ENCODE measurements at places on chromosomes 1 and 21.

- no peak for DNase-seq
These were observed 3.9 kb downstream of the NCAM2 start for GRCh38 chr21:21002153-21002552.

DNA sequence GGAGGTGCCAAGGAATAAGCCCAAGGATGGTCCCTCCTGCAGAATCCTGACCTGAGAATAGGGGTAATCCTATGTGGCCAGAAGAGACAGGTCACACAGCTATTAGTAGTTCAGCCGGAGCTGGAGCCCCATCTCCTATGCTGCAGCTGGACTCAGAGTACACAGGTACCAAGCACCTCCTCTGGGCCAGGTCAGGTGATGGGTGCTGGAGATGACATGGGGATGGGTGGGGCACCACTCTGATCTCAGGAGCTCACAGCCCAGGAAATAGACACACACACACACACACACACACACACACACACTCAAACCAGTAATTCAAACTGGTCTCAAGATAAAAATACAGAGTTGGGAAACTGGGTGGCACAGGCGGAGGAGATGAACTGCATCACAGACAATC lies 54.2 kb upstream of the SSBP3 start:
- DNase-seq, result no peak

DNA sequence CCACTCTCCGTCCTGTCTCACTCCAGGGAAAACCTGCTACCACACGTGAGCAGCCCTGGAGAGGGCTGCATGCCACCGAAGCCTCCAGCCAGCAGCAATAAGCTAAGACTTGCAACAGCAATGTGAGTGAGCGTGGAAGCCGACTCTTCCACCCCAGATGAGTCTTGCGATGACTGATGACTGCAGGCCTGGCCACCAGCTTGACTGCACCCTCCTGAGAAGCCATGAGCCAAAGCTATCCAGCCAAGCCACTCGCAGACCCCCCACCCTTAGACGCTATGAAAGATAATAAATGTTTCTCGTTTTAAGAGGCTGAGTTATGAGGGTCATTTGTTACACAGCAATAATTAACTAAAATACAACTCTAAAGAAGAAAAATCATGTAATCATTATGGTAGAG lies 118.6 kb upstream of the GALNT2 start:
- no peak for DNase-seq

DNA sequence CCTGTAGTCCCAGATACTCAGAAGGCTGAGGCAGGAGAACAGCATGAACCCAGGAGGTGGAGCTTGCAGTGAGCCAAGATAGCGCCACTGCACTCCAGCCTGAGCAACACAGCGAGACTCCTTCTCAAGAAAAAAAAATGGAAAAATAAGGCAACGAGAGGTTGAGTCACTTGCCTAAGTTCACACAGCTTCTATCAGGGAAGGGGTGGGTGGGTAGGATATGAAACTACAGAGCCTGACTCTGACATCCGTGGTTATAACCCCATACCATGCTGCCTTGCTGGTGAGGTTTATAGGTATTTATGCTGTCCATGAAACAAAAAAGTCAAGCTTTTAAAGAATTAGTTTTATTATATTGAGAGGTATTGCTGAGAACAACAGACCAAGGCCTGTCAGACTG lies 61.5 kb upstream of the RAB4A start:
- no peak for DNase-seq

- no peak for DNase-seq
These were observed 582 bp downstream of the TRPM2 start for GRCh38 chr21:44354001-44354405.

DNA sequence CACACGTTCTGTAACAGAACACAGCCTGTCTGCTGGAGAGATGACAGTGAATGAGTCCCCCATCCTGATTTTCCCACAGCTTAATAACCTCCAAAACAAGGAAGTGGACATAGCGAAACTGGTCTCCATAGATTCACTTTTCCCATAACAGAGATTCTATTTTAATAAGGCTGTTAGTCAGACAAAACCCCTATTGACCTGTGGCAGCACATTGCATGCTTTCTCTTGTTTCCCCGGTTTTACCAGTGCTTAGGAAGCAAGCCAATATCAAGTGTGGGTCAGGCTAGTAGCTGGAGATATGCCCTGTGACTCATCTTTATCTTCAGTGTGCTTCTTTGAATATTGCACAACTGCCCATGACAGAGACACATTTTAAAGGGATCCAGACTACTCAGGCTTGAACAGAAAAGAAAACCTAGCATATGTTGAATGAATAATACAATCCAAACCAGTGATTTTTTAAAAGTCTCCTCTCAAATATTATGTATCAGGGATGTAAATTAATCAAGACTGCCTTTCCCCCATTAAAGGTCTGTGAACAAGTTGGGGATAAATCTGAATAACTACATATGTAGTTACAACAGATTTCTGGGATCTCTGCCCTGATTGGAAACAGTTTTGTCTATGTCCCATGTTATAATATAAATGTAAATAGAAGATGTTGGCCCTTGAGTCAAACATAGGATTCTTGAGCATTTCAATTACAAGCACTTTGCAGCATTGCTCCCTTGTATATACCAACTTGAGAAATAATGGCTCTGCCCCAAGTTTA lies 11.9 kb upstream of the CLDN8 start:
- DNase-seq, result no peak

DNA sequence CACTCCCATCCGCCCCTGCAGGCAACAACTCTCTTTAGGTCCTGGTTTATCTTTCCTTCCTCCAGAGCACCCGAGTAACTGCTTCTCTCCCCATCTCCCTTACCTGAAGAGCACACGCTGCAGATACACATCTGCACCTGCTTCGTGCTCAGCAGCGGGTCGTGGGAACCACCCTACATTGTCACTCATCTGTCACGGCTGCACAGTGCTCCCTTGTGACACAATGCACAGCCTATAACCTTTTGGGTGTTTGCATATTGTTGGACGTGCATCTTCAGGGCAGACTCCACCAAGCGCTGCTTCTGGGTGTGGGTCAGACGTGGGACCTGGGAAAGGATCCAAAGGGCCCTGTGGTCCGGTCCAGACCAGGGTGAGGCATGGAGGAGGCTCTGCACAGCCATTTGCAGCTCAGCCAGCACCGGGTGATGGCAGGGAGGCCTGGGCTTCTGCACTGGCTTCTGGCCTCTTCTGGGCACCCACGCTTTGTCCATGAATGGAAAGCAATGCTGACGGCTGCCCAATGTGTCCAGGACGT lies 42.5 kb downstream of the WDR4 start:
- no peak for DNase-seq

- DNase-seq, result no peak
These were observed 75.2 kb upstream of the TSPAN2 start for GRCh38 chr1:115164484-115164883.

GRCh38 chr1:36835017-36835695 lies 199.2 kb downstream of the GRIK3 start:
- DNase-seq, result no peak

GRCh38 chr1:211752951-211753486 lies 77.5 kb downstream of the LPGAT1 start:
- no peak for DNase-seq

DNA sequence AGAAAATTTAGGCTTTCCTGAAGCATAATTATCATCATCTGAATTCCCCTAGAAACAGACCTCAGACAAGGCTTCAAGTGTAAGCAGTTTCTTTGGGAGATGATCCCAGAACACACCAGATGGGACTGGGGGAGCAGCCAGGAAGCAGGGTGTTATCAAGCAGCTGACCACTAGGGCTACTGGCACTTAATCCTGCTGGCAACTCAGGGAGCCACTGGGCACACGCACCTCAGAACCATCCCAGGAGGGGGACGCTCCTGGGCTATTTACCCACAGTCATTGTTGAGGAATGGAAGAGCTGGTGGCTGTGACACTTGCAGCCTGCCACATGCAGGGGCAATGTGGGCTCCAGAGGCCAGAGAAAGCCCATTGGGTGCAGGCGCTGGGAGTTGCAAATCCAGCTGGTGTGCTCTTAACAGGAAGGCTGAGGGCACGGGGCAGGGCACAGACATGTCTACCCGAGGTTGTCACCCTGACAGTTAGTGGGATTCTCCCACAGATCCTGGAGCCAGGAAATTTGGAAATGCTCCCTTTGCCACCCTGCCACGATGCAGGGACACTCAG lies 15.1 kb upstream of the IL22RA1 start:
- no peak for DNase-seq

DNA sequence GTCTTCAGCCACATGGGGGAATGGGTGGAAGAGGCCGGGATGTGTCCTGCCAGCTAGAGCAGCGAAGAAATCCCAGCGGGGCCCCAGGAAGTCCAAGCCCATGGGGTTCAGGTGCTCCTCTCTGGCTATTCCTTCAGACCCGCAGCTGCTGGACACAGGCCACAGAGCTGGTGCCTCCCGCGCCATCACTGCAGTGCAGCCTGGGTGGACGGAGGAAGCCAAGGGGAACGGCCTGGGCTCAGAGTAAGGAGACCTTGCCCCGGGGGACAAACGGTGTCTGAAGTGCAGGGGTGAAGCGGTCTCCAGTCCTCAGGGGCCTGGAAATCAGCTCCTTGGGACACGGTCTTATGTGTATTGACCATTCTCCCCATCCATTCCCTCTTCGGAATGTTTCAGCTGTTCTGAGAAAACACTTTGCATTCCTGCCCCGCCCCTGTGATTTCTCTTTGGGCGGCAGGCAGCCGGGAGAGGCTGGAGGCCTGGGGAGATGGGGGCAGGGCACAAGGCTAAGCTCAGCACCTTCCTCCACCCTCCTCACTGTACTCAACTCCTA lies 18.4 kb downstream of the MTHFR start:
- no peak for DNase-seq

DNA sequence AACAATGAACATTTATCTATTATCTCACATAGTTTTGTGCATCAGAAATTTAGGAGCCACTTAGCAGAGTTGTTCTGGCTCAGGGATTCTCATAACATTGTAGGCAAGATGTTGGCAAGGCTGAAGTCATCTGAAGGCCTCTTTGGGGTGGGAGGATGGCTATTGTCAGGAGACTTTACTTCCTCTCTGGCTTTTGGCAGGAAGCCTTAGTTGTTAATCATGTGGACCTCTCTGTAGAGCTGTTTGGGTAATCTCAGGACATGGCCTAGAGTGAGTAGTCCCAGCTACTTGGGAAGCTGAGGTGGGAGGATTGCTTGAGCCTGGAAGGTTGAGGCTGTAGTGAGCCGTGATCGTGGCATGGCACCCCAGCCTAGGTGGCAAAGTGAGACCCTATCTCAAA lies 40.2 kb downstream of the RASAL2 start:
- no peak for DNase-seq

DNA sequence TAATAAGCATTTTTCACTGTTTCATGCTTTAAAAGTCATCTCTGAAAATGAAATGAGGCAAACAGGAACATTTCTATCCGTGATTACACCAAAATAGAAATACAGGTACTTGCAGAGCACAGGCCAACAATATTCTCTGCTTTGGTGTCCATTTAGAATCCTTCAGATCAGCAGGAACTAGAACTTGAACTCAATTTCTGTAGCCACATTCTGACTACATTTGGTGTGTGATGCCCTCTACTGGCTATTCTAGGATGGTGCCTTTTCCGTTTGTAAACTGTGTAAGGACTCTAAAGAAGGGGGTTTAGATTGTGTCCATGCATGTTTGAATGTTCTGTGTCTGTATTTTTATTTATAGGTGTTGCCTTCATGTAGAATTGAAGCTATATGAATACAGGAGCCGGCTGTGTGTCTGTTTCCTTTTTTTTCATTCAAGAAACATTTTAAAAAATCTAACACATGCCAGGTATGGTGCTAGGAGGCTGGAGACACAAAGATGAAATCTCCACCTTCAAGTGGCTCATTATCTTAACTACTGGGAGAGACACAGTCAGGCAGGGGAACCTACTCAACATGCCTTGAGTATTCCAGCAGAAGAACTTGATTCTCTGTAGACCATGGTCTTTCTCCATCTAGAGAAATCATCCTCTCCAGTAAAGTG lies 7.6 kb upstream of the ZNF326 start:
- peak; percentile 32 for DNase-seq

DNA sequence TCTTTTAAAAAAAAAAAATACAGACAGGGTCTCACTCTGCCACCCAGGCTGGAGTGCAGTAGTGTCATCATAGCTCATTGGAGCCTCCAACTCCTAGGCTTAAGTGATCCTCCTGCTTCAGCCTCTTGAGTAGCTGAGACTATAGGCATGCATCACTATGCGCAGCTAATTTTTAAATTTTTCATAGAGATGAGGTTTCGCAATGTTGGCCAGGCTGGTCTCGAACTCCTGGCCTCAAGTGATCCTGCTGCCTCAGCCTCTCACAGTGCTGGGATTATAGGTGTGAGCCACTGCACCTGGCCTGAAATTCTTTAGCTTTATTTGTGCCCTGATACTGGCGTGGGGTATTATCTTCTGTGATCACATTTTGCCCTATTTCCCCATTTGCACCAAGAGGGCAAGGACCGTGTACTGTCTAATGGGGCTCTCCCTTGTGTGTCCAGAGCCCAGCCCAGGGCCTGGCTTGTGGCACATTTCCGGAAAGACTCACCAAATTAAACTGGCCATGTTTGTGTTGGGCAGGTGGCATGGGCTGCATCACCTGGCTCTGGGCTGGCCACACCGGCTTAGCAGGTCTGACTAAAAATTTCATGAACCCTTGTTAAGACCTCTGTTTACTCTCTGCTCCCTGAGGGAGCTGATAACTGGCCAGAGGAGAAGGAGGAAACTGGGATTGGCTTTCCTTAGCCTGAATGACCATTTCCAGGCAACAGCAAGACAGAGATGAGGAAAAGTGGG lies 32.2 kb downstream of the TRIM62 start:
- no peak for DNase-seq

DNA sequence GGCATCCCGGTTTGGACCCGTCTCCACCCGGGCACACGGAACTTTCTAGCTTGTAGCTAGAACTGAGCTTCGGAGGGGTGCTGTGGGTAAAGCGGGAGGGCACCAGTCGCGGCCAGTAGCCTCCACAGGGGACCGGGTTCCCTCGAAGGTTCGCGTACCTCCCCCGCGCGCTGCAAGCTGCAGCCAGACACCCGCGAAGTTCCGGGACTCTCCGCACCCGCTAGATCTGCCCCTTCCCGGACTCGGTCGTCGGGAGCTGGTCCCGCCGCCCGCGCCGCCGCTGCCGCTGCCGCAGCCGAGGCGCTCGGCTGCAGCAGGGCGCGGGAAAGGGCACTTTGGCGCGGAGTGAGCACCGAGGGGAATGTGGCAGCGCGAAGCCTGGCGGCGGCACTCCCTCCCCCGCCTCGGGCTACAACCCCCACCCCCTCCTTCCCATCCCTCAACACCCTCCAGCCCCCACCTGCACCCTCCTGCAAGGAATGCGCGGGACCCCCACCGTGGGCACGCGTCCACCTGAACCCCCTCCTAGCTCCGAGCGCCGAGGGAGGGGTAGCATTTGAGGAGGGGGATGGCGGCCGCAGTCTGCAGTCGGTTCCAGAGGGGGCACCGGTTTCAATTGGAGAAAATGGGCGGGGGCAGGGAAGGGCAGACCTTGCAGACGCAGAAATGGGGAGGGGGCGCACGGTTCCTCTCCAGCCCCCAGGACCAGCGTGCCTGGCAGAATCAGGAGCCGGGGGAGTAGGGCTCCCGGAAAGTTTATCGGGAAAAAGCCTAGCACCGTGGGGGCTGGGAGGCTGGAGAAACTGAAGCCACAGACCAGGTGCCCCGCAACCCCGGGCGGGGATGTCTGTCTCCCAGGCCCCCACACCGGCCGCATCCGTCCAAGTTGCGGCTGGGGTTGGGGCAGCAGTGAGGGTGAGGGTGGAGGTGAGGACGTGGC lies 968 bp downstream of the CSMD2 start:
- DNase-seq, result no peak

GRCh38 chr1:4124631-4125145 lies 224.6 kb upstream of the C1orf174 start:
- no peak for DNase-seq

All from activated CD4-positive, alpha-beta T cell treated with anti-CD3 and anti-CD28 coated beads, Interleukin-2, amount 50 U/mL, for 4 hours (primary cell).